ENCODE measurements at places on chromosomes 6 and 20.

DNA sequence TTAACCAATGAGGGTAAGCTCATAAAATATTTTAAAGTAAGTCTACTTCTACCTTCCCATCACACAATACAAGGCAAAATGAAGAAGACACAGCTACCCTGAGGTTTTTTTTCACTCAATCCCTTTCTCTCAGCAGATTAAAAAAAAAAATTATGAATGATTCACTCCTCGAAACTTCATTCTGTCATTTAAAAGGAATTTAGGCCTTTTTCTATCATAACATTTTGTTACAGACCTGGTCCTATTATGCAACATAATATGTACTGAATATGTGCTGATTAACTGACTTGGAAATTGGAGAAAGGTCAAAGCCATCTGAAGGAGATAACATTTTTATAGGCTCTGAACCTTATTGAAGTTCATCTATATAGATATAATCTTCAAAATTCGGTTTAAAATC is 45.5 kb downstream of the PRL start:
- no peak for DNase-seq

GRCh38 chr6:160881148-160881808 is 110.3 kb upstream of the MAP3K4 start:
- no peak for DNase-seq

- peak; percentile 83 for DNase-seq
These were observed 2.8 kb upstream of the CDSN start for GRCh38 chr6:31122791-31123706.

- no peak for DNase-seq
These were observed 174.3 kb downstream of the CDKAL1 start for GRCh38 chr6:20708367-20709124.

GRCh38 chr20:16808796-16809195 is 60.6 kb downstream of the OTOR start:
- DNase-seq = peak; percentile 31

GRCh38 chr6:79073888-79074287 is 4.2 kb downstream of the PHIP start:
- DNase-seq = no peak

- peak; percentile 30 for DNase-seq
These were observed 41.6 kb downstream of the PLCG1 start for GRCh38 chr20:41178904-41179432.

- DNase-seq = no peak
These were observed 22.0 kb upstream of the PYGB start for GRCh38 chr20:25225642-25226432.

- DNase-seq = peak; percentile 41
These were observed 170.1 kb upstream of the LAMP5 start for GRCh38 chr20:9344083-9344920.

- no peak for DNase-seq
These were observed 5.9 kb downstream of the OSTM1 start for GRCh38 chr6:108068618-108069017.

DNA sequence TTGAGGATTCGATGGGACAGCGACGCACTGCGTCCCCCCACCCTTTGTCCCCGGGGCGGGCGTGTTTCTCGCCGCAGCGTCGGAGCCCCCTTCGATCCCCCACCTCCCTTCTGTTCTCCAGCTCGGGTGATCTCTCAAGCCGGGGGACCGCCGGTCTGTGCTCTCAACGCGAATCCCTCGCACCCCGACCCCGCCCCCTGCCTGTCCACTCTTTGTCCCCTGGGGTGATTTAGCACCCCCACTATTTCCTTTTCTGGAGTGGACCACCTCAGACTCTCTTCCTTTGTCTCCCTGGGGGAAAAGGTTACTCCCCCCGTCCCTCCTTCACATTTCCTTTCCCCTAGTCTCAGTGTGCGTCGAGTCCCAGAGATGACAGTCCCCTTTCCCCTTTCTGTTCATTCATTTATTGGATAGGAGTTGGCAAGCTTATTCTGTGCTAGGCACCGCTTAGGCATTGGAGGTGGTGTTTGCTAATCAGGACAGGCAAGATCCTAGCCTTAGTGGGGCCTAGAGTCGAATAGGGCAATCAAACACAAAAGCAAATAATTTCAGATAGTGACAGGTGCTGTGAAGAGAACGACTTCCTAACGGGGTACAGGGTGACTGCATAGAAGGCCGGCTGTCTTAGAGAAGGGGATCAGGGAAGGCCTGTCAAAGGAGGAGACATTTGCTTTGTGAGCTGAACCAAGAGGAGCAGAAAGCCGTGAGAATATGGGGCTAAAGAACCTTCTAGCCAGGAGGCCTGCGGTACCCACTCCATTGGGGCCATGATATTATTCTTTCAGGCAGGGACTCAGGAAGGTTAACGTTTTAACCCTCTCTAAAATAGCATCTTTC is 741 bp downstream of the PTPN1 start:
- peak; percentile 32 for DNase-seq

DNA sequence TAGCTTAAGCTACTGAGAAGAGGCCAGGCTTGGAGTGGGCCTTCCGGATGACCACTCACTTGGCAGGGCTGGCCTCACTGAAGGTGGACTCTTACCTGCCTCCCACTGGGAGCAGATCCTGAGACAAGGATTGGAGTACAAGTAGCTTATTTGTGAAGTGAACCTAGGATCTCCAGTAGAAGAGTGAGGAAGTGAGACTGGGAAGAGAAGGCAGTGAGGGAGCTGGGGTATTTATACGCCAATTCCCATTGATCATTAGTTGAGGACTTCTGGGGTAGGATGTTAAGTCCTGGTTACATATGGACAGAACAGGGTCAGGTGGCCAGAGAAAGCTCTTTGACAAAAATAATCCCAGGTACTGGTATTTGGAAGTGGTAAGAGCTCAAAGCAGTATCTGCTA is 32.3 kb upstream of the RNF24 start:
- DNase-seq = no peak

- DNase-seq = no peak
These were observed 14.5 kb upstream of the DAAM2 start for GRCh38 chr6:39777661-39778060.

GRCh38 chr6:64590965-64591675 is 955.5 kb downstream of the PHF3 start:
- no peak for DNase-seq

DNA sequence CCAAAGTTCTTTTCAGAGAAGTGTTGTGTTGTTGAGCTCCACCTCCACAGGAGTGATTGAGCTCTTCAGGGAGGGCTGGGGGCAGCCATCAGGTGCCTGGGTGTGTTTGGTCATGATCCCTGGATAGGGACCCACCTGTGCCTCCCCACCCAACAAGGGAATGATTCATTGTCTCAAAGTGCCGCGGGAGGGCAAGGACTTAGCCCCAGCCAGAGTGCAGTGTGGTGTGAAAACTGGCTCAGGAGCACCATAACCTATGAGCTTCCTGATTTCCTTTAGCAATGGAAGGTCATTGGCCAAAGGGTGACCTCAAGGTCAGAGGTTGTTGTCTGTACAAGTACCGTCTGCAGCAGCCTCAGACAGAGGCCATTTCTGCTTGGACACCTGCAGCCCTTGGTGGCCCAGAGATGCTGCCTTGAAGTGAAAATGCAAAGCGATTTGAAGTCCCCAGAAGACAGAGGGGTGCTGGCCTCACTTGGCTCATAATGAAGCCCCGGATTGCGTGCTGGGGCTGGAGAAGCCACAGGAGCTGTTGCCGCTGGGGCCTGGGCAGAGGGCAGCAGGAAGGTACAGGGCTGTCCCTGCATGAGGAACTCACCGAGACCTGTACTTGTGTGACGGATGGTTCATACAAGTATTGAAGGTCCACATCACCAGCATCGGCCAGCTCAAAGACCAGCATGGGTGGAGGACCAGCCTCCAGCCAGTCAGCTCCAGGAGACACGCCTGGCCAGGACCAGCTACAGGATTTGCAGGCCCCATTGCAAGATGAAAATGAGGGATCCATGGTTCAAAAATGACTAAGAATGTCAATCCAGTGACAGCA is 100.6 kb upstream of the DUSP22 start:
- no peak for DNase-seq

- no peak for DNase-seq
These were observed 780.0 kb downstream of the BCKDHB start for GRCh38 chr6:80886475-80886874.

GRCh38 chr6:163738725-163739407 is 324.3 kb downstream of the QKI start:
- DNase-seq = no peak

- DNase-seq = no peak
These were observed 1.4 kb downstream of the NKX2-4 start for GRCh38 chr20:21395666-21396598.

GRCh38 chr20:46934746-46935287 is 40.2 kb downstream of the EYA2 start:
- no peak for DNase-seq

- DNase-seq = no peak
These were observed 298.4 kb downstream of the ALDH8A1 start for GRCh38 chr6:134651519-134651918.

DNA sequence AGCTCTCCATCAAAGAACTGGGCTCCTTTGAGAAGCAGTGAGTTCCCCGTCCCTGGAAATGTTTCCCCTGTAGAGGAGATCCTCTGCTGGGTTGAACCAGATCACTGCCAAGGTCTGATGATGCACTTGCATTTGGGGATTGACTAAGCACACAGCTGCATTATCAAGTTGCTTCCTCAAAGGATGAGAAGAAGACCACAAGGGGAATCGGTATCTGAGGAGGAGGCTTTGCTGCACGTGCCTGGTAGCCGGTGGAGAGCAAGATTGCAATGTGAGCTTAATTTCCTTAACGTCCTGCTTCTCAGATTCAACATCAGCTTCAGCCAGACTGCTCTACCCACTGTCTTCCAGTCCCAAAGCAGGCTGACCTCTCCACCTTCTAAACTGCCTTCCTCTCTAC is 128.8 kb upstream of the STMND1 start:
- no peak for DNase-seq

DNA sequence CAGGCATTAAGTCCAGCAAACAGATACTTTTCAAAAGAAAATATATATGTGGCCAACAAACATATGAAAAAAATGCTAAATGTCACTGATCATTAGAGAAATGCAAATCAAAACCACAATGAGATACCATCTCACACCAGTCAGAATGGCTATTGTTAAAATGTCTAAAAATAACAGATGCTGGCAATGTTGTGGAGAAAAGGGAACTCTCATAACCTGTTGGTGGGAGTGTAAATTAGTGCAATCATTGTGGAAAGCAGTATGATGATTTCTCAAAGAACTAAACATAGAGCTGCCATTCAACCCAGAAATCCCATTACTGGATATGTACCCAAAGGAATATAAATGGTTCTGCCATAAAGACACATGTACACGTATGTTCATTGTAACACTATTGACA is 20.6 kb downstream of the KCNQ5 start:
- DNase-seq = no peak

DNA sequence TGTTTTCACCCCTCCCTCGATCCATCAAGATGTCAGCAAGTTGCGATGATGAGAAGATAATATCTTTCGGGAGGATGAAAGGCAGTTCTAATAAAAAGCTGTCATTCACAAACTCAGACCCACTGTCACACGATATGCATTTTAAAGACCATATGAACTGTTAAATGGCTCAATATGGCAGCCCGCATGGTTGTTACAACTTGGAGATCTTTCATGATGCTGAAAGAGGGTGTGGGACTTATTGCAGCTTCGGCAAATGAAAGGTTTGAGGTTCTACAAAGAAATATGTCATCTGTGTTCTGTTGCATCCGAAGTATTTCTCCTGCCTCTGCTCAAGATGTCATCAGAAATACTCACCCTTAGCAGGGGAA is 128.5 kb downstream of the CDH4 start:
- DNase-seq = no peak

DNA sequence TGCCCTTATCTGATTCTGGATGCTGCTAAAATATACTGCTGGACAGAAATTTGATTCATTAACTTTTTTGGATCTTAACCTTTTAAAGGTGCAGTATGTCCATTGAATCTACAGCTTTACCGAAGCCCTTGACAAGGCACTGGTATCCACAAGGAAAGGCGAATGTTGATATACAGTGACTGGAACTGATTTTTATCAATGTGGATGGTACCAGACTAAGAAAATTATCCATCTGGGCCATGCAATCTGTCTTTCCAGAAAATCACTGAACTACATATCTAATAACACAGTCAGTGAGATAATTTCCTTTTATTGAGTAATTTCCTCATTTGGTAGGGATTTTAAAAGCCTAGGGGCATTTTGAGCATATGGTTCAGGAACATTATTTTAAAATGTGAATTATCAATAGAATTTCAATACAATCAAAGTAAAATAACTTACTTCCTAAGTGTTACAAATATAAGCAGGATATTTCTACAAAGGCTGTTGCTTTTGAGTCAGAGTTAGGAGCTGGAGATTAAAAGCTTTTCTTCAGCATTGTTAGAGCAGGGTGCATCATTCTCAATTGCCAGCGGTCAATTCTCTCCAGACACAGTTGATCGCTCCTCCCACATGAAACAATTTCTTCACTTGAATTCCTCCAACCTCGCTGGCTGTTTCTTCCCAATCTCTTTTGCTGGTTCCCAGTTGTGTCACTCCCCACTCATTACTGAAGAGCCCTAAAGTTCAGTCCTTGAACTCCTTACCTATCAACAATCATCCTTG is 585.3 kb upstream of the FLRT3 start:
- no peak for DNase-seq

GRCh38 chr6:113362301-113363047 is 494.7 kb upstream of the MARCKS start:
- DNase-seq = no peak

DNA sequence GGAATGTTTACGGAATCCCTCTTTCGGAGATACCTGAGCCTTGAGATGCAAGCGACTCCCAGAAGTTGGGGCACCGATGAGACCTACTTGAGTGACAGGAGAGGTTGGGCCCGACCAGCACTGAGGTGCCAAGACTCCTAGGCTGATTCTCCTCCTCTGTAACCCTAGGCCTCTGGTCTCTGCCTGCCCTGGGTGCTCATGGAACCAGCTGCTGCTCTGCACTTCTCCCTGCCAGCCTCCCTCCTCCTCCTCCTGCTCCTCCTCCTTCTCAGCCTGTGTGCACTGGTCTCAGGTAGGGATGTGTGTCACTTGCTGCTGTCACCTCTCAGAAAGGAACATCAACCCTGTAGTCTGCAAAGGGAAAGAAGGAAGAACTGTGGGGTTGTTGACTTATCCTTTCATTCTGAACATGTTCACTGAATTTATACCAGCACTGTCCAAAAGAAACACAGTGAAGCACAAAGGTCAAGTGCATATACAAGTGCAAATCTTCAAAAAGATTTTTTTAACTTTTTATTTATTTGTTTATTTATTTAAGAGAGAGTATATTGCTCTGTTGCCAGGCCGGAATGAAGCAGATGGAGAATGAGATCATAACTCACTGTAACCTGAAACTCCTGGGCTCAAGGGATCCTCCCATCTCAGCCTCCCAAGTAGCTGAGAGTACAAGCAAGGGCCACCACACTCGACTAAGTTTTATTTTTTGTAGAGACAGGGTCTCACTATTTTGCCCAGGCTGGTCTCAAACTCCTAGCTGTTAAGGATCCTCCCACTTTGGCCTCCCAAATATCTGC is 913 bp downstream of the BTN2A2 start:
- peak; percentile 32 for DNase-seq

- peak; percentile 62 for DNase-seq
These were observed 107.5 kb upstream of the PRSS16 start for GRCh38 chr6:27139756-27140579.

GRCh38 chr20:62122654-62123449 is 577 bp downstream of the LSM14B start:
- peak; percentile 68 for DNase-seq

GRCh38 chr6:142316791-142317368 is 15.1 kb downstream of the ADGRG6 start:
- no peak for DNase-seq

GRCh38 chr6:35590622-35591066 is 77.9 kb upstream of the TULP1 start:
- DNase-seq = no peak
